ENCODE measurements at places on chromosomes 1 and 21.

DNA sequence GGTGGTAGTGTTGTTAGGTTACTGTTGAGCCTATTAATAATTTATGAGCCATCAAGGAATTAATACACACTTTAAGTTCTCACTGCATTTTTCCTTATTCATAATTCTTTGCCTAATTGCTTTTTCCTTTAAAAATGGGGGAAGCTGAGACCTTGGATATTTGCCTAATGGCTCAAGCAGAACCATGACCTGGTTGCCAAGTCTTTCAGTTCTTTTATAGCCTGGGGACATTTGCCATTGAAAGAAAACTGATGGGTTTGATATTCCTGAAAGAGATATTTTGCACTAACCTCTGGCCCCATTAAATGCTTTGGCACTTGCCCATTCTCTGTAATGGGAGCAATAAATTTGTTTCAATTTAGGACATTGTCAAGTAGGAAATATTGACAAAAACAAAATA lies 18.5 kb upstream of the LRRC53 start:
- no peak for DNase-seq

GRCh38 chr1:230681599-230681998 lies 32.3 kb downstream of the AGT start:
- DNase-seq: peak; percentile 72

DNA sequence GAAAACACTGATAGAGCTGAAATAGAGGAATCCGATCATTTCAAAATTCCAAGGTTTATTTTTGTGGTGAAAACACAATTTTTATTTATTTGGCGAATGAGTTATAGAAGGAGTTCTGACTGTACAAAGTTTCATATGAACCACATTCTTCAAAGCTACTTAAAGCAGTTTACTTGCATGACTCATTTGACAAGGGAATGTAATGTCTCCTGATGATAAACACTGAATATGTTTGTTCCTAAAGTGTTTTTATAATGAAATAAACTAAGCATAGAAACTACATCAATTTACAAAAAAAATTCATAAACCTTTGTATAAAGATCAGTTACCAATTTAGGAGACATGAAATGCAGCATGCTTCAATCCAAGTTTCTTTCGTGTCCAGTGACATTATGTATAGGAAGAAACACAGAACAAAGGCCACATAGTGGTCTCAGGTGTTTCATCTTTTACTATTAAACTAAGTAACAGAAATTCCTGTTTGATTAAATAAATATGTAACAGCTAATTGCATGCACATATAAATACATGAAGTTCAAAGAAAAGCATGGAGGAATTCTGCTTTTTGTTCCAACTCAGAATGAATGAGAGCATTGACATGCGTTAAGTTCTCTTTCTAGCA lies 2.5 kb downstream of the PRKACB start:
- DNase-seq: peak; percentile 23

DNA sequence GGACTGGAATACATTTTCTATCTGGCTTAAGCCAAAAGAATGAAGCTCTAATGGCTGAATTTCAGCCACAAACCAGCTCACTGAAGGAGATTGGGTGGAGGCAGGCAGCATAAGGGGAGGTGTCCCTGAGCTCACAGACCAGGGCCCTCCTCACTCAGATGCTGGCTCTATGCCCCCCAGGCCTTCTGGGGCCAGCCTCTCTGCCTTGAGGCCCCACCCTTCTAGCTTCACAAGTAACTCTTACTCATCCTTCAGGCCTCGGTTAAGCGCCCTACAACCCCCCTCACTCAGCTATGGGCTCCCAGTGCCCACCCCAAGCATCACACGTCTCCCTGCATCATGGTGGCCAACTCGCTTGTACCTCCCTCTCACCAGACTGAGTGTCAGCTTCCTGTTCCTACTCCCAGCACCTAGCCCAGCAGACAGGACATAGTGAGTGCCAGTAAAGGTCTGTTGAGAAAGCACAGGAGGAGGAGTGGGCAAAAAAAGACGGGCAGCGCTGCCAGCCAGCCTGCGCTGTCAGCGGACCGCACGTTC lies 40.8 kb upstream of the GPR157 start:
- DNase-seq: no peak

GRCh38 chr1:55195521-55196233 lies 19.5 kb downstream of the USP24 start:
- DNase-seq: no peak

DNA sequence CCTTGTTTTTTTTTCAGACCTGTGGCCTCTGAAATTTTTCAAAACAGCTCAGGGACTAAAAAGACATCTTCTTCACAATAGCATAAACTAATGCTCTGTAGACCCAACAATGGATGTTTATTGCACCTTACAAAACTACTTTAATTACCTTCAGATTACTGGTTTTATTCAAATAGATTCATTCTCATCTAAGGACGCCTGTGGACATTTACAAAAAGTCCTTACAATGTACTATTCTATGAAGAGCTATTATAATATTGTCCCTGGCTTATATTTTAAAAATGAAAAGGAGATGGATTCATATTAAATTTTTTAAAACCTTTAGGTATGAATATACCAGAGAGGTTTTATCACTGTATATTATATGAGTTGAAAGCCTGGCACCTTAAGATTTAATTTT lies 238.4 kb upstream of the NR5A2 start:
- no peak for DNase-seq

GRCh38 chr1:105485207-105485606 lies 1571.3 kb upstream of the PRMT6 start:
- DNase-seq: peak; percentile 12

- no peak for DNase-seq
Observed at GRCh38 chr1:112633628-112634027, 14.0 kb downstream of the CAPZA1 start.

DNA sequence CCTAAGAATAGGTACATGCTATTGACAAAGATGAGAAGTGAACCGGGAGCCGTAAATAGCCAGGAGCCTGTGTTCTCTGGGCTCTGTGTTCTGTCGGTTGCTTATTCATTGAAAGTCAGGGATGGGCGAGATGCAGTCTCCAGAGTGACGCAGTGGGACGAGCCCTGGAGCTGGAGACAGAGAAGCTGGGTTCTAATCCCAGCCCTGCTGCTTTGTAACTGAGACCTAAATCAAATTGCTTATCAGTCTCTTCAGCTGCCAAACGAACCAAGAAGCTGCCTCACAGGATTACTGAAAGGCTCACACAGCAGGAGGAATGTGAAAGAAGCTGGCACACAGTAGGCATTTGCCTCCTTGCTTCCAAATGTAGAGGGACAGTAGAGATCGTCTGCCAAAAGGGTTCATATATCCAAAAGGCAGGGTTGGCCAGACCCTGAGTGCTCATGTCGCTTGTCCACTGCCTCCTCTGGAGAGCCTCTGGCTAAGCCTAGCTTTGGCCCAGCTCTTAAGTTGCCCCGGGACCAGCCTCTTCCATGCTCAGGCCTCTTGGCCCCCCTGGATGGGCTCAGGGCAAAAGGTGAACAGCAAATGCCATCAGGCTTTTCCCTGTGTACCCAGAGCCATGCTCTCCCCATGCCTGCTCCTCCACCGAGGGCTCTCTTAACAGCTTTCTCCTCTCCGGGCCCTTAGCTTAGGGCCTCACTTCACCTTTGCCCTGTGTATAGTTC lies 134.2 kb upstream of the IPO9 start:
- DNase-seq: no peak
